Smooth muscle cell of the brain vasculature (primary cell): ENCODE measurements at places on chromosomes 11 and 22.

DNA sequence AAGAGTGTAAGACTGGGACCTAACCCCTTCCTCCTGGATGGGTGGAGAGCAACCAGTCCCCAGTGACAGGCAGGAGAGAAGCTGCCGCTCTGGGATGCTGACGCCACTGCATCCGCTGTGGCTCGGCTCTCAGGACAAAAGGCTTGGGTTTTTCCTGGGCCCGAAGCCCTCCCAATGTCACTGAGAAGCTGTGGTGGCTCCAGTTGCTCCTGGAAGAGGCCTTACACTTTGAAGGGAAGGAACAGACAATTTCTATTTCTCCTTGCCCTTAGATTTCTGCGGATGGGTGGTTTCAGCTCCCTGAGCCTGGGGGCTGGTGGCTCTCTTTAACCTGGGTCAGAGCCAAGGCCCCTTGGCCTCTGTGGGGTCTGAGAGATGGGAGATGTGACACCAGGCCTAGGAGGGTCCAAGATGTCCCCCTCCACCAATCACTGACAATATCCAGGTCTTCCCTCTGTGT is 21.4 kb downstream of the TPBGL start:
- DNase-seq = no peak

DNA sequence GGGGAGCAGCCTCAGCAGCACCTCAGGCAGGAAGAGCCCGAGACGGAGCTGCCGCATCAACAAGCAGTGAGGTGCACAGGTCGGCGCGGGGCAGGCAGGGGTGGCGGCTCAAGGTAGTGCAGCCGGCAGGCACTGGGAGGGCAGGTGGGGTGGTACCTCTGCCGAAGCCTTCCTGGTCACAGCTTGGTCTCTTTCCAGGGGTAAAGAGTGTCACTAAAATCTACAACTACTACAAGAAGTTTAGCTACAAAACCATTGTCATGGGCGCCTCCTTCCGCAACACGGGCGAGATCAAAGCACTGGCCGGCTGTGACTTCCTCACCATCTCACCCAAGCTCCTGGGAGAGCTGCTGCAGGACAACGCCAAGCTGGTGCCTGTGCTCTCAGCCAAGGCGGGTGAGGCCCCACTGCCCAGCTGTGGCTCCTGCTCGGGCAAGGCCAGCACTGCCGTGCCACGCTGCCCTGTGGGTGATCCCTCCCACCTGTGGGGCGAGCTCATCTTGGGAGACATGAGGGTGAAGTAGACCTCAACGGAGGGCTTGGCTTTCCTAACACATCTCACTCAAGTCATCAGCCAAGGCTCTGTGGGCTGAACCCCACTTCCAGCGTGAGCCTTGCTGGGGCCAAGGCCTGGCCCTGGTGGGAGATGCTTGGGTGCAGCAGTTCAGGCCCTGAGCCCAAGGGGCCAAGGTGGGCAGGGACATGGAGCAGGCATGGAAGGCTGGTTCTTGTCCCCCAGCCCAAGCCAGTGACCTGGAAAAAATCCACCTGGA is 13.6 kb downstream of the GATD1 start:
- DNase-seq = no peak

DNA sequence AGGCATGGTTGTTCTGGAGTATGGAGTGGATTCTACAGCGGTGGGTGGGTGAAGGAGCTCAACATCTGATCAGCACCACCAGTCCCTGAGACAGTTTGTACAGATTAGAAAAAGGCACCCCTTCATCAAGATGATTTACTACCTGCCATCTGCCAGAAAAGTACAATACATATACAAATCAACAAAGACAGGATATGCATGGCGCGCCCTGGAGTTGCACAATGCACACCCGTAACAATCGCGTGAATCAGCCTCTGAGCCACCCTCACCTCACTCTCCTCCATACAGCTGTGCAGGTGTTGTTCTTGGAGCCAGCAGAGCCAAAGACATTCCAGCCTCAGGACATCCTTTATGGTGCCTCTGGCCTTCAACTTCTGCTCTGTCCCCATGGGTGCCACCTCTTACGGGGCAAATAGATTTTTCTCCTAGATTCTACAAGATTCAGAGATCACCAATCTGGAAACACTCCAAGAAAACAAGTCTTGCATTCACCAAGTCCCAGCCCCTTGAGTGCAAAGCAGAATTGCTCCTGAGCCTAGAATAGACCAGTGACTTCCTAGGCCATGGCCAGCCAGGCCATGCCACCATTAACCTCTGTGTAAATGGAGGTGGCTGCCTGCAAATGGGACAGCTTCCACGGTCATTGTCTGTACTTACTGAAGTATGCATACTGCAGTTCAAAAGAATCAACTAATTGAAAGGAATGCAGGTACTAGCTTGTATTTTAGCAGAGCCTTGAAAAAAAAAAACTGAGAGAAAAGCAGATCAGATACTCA is 490.9 kb downstream of the SOX6 start:
- DNase-seq = no peak

GRCh38 chr22:36160499-36160942 is at the start of gene APOL3:
Gene APOL3 (minus strand): TSS chr22:36160755. CDS start chr22:36149055, 11,700 bp downstream.
- peak; percentile 32 for DNase-seq

DNA sequence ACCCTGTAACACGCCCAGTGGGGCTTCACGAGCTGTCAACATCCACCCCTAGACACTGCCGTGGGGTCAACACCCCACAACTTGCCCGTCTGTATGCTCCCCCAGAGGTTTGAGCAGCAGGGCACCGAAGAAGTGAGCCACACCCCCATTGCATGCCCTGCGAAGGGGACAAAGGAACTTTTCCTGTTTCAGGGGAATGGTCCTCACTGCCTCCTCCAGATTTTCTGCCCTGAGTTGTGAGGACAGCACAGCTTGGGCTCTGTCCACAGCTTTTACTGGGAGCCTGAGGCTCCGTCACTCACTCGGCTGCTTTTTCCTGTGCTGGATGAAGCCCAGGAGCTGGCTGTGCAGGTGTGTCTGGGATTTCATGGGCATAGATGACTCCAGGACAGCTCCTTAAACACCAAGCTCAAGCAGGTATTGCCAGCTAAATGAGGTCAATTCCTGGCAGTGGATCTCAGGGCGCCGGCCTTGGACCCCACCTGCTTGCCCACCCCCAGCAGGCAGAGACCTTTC is 40.2 kb upstream of the CCDC188 start:
- no peak for DNase-seq

GRCh38 chr22:48635816-48636215 is 1191.9 kb downstream of the BRD1 start:
- DNase-seq = no peak

DNA sequence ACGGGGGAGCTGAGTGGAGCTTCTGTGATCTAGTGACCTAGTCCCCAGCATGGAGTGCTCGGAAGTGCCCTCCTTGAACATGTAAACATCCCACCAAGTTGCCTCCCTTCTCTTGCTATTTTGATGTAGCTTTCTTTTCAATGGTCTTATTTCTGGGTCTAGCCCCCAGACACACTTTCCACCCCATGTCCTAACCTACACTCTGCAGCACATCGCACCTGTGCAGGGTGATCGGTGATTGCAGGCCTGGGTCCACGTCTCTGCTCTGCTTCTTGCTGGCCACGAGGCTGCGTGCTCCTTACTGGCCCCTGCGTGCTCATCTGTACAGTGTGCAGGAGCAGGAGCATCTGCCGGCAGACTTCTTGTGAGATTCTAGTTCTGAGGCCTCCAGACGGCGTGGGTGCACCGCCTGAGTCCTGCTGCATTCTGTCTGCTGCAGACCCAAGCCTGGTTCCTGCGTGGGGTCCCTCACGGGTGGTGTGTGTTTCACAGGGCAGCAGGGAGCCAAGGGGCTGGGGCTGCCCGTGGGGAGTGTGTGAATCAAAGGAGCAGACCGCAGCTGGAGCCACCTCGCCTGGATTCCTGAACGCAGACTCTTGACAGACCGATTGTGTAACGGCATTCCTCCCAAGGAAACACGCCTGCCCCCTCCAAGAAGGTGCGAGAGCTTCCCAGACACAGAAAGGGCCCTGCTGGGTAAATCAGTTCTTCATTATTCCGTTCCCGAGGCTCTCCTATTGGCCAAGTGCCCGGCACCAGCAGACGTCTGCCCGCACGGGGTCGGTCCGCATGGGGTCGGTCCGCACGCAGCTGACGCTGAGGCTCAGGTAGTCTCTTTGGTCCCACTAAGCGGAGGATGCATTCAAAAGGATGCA is 44.4 kb upstream of the MYEOV start:
- DNase-seq = no peak

- DNase-seq = no peak
Measured at GRCh38 chr11:105189581-105189980, 50.0 kb upstream of the CARD18 start.

GRCh38 chr11:35101223-35101622 is 37.7 kb upstream of the CD44 start:
- DNase-seq = no peak

DNA sequence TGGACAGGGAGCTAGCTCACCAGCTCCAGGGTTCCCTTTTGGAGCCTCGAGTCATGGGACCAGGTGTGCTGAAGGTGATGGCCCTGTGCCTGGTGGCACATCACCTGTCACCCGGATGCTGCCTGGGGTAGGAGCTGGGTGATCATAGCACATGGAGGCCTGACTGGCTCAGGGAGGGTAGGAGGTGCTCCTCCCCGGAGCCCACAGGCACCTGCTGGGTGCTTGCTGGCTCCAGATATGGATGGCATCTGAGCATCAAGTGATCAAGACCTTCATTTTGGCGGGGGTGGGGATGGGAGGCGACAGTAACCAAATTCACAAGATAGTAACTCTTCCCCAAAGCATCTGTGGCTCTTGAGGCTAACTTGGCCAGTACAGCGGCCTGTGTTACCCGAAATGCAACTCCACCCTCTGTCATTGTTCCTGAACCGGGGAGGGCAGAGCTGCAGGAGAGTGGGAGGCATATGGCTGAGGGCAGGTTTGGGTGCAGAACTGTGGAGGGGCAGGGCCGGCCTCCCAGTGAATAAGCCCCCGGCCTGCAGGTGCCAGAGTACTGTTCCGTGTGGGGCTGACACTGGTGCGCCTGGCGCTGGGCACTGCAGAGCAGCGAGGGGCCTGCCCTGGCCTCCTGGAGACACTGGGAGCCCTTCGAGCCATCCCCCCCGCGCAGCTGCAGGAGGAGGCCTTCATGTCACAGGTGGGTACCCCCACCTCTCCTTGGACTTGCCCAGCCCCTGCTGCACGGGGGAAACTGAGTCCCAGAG is 4.7 kb downstream of the TBC1D10C start:
- DNase-seq = no peak

DNA sequence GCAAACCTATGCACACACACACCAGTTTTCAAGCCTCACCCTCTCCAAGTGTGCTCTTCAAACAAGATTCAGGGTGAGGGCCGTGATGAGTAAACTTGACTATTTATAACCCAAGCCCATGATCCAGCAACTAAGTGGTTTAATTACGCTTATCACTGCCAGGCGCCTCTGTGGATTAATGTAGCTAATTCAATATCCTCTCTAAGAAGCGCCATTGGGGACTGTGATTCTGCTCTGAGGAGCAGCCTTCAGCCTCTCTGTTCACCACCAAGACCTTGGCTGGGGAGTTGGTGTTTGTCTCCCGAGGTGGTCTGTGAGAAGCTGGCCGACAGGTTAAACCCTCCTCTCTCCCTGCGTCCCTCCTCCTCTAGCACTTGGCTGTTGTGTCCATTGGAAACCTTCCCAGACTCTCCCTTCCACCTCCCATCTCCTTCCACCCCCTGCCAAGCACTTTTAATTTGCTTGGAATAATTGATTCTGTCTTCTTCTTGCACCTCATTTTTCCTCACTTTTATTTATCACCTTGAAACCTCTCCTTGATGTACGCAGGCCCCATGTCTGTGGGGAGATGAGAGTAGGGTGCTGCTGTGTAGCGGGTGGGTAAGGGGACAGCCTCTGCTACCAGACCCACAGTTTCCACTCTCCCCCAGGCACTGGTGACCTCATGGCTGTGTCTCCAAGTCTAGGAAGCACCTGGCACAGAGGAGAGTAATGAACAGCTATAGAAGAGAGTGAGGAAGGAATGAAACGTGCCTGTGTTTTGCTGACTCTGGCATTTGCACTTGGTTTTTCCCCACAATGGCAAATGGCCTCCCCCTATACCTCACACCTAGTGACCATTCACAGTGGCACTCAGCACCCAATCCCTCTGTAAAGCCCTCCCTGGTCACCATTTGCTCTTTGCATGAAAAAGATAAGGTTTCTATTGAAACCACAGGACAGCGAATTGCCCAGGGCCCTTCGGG is 236.6 kb downstream of the GRIK4 start:
- no peak for DNase-seq

- no peak for DNase-seq
Measured at GRCh38 chr11:119434591-119435330, 11.8 kb upstream of the THY1 start.

DNA sequence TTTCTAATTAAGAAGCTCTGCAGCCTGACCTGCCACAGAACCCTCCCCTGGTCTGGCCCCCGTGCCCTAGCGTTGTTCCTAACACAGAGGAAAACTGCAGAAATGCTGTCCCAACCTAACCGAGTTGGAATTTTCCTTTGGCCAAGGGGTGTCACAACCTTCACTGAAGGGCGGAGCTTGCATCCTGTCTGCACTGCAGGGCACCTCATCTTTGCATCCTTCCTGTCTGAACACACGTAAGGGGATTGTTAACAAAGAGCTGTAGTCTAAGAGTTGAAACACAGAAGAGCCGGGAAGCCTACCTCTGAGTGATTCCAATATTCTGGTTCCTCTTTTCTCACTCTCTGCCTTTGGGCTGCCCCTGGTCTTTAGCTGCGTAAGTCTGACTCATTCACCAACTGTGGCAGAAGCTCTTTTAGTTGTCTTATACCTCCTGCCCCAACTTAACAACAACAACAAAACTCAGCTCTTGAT is 1.6 kb downstream of the DIXDC1 start:
- DNase-seq = no peak

DNA sequence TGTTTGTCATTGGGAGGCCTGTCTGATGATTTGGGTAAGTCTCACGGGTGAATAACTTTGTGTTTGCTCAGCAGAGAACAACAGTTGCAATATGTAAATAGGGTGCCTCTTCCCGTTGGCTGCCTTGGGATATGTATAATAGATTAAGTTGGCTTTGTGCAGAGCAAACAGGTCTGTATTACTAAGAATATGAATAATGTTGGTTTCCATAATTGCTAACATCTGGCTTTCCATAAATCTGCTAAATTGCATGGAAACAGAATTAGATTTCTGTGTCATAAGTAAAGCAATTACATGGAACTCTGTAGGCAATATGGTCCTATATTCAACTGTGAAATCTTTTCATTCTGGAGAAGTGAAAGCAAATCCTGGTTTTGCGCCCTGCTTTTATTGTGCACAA is 636.0 kb upstream of the ANO5 start:
- DNase-seq = no peak
